ENCODE measurements at places on chromosomes 16 and 17.

GRCh38 chr16:88500255-88500661 is 47.2 kb downstream of the ZFPM1 start:
- DNase-seq: no peak

DNA sequence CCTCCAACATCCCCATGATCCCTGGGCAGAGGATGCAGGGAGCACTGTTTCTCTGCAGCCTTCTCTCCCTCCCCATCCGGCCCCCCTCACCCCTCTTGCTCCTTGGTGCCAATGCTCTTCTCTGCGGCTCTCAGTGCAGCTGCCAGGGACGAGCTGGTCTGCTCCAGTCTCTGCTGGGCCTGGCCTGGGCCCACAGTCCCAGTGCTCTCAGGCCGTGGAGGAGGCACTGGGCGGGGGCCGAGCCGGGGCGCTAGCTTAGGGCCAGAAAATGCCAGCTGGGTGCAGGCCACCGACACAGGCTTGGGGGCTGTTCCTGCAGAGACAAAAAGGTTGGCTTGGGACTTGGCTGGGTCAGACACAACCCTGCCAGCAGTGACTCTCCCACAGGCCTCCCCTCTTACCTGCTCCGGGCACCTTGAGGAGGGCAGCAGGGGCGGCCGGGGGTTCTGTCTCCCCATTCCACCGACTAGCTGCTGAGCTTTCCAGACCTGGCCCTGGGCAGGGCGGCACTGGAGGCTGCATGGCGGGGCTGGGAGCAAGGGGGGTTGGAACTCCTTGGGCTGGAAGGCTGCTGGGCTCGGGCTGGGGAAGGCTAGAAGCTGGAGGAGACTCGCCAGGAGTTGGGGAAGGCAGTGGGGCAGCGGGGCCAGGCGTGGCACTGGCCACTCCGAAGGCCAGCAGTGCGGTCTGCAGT is 13.8 kb downstream of the CASKIN2 start:
- no peak for DNase-seq

DNA sequence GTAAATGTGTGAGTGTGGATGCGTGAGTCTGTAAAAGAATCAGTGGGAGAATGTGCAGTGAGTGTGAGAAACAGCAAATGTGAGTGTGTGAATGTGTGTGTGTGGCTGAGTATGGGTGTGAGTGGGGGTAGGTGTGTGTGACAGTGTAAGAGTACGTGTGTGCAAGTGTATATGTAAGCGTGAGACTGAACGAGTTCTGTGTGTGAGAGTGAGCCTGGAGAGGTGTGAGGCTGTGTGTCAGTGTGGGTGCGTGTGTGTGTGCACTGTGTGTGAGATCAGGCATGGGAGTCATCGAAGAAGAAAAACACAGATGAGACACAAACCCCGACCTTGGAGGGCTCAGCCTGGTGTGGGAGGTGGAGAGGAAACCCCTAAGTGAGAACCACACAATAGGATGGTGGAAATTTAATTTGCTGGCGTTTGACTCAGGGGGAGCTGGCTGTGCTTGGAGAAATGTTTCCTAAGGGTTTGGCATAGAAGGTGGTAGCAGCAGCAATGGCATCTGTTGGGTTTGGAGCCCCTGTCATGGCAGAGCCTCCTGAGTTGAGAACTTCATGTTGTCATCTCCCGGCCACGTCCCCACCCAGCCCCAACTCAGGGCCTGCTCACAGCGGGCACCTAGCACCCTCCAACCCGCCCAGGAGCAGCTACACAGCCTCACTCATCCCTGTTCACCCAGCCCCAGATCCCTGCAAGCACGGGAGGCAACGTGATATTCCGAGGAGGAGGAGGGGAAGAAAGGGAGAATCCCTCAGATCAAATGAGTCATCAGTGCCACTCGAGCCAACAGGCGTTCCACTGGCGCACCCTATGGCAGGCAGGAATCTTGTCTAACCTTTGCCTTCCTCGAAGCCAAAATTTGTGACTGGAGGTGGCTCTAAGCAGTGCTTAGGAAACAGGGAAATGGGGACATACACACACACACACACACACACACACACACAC is 14.3 kb upstream of the NUBP1 start:
- no peak for DNase-seq

DNA sequence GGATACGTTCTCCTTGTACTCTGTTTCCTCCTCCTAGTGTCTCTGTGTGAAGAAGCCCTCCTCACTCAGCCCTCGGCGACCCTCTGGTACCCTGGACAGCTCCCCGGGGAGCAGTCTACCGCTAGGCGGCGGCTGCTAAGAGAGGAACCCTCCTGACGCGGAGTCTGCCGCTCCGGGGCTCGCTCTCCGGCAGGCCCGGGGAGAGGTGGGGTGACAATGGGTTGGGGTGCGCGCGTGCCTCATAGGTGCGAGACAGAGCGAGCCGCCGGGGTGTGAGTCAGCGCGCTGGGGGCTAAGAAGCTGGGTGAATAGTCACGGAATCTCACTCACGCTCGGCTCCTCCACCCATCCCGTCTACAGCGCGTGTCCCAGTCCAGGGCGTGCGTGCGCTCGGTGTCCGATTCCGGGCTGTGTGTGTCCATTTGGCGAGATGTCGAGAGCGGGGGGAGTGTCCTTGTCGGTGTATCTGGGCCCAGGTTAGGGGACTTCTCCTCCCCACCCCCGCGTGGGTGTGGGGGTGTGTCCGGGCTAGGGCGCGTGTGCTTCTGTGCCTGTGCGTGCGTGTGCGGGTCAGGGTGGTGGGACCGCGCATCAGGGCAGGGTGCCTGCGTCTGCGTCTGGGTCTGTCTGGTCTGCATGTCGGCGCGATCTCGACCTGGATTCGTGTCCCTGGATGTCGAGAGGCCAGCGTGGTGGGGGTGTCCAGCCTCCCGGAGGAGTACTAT is 577 bp upstream of the HS3ST2 start:
- no peak for DNase-seq
